ENCODE measurements at places on chromosomes 5 and 9.

DNA sequence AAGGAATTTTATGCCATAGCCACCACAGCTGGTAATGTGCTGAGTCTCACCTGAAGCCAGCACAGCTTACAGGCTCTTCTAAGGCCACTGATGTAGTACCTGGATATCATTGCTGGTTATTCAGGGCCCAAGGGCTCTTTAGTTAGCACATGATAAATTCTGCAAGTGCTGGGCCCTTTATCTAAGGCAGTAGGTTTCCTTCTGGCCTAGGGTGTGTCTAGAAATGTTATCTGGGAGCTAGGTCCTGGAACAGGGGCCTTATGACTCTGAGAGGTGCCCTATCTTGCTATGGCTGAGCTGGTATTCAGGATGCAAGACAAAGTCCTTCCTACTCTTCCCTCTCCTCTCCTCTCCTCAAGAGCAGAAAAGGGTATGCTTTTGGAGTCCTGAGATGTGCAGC lies 1424.5 kb upstream of the NUDT12 start:
- no peaks in the 10 kb centered on the region for H3K4me1 ChIP-seq
- no peaks in the 10 kb centered on the region for H3K36me3 ChIP-seq
- no peak overlapping the region for H3K27ac ChIP-seq
- H3K4me3 ChIP-seq = no peak overlapping the region
- no peak for DNase-seq

GRCh38 chr9:100911273-100911672 lies 117.3 kb upstream of the PLPPR1 start:
- peaks cover 5% of the 10 kb centered on the region for H3K4me1 ChIP-seq
- H3K4me3 ChIP-seq = no peak overlapping the region
- H3K27ac ChIP-seq = no peak overlapping the region
- H3K36me3 ChIP-seq = no peaks in the 10 kb centered on the region
- DNase-seq = no peak

GRCh38 chr5:158039911-158040347 lies 181.0 kb upstream of the CLINT1 start:
- no peaks in the 10 kb centered on the region for H3K4me1 ChIP-seq
- peaks cover 4% of the 10 kb centered on the region for H3K36me3 ChIP-seq
- DNase-seq = no peak
- peaks cover 6% of the 10 kb centered on the region for H3K27me3 ChIP-seq
- no peak overlapping the region for H3K27ac ChIP-seq

DNA sequence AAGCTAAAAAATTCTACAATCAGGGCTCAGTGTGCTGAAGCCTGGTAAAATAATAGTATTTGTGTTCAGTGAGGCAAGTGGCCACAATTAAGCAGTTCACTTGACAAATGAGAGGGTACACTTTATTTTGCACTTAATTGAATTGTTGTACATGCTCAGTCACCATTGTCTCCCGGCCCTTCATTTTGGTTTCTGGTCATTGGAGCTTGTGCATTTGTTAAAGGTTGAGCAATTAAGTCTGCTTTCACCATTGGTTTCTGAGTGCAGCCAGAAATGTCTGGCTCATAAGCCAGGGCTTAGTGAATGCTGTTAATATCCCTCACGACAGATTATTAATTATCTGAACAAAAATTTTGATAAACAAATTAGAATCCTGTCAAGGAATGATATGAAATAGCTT lies 89.6 kb downstream of the PRDM6 start:
- H3K27me3 ChIP-seq = no peaks in the 10 kb centered on the region
- H3K27ac ChIP-seq = no peak overlapping the region
- H3K4me1 ChIP-seq = peaks cover 4% of the 10 kb centered on the region
- H3K36me3 ChIP-seq = no peaks in the 10 kb centered on the region
- DNase-seq = no peak
- H3K4me3 ChIP-seq = no peak overlapping the region

DNA sequence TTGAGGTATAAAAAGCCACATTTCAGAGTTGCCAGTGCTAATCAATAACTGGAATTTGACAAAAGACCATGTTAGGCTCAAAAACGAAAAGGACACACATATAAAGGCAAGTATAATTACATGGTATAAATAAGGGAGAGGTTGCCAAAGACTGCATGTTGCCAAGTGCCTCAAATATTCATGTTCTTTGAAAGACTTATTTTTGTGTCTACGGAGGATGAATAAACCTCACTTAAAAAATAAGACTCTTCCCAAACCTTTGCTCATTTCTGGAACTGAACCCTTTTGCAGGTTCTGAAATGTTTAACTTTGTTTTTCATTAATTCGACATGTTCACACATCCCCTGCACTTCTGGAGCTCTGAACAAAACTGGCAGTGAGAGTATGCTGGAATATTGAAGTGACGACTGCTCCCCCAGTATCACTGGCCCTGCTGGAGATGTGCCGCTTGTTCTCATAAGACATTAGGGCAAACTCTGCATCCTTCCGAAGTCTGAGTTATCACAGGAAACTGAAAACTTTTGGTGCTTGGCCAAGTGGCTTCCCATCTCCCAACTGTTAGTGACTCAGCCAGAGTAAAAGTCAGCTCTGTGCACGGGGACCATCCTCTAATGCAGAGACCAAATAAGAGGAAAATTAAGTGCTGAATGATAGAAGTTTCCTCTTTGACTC lies 336.8 kb downstream of the GLIS3 start:
- no peaks in the 10 kb centered on the region for H3K4me1 ChIP-seq
- no peak overlapping the region for H3K27ac ChIP-seq
- no peak for DNase-seq
- no peaks in the 10 kb centered on the region for H3K36me3 ChIP-seq
- H3K27me3 ChIP-seq = no peaks in the 10 kb centered on the region

DNA sequence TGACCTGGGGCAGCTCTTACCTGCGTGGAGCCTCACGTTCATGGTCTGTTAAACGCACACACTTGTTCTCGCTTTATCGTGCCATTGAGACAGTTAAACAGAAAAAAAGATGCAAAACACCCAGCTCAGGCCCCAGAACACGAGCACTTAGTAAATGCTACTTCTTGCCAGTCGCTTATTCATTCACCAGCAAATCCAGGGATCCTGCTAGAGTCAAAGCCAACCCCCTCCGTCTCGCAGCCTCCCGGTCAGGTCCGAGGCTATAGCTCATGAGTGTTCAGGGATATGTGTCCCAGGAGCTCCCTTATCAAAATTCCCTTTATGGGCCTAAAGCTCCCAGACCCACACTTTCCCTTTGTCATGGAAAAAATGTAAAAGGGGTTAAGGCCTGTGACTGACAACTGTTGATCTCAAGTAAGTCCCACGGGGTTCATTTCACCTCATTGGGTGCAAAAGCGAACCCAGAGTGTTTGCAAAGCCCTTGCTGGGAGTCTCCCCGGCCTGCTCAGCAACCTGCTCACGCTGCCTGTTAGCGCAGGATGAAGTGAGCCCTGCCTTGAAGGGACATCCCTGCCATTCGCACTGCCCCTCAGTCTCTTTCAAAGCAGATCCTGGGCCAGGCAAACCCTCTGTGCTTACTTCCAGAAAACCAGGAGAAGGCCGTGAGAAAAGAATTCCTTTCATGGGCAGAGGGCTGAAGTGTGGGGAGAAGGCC lies 40.7 kb downstream of the HRH2 start:
- peaks cover 12% of the 10 kb centered on the region for H3K4me1 ChIP-seq
- H3K4me3 ChIP-seq = no peak overlapping the region
- H3K27ac ChIP-seq = no peak overlapping the region
- H3K36me3 ChIP-seq = no peaks in the 10 kb centered on the region
- DNase-seq = no peak

- no peaks in the 10 kb centered on the region for H3K36me3 ChIP-seq
- H3K27me3 ChIP-seq = peaks cover 3% of the 10 kb centered on the region
- peaks cover 7% of the 10 kb centered on the region for H3K4me1 ChIP-seq
These were observed 1.2 kb upstream of the RLN2 start for GRCh38 chr9:5305741-5306140.

DNA sequence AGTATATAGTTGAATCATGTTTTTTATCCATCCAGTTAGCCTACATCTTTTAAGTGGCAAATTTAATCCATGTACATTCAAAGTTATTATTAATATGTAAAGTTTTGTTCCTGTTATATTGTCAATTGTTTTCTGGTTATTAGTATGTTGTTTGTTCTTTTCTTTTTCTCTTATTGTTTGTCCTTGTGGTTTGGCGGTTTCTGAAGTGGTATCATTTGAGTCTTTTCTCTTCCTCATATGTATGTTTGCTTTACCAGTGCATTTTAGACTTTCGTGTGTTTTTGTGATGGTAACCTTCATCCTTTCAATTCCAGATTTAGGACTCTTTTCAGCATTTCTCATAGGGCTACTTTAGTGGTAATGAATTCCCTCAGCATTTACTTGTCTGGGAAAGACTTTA lies 130.4 kb upstream of the RFX3 start:
- no peak overlapping the region for H3K27ac ChIP-seq
- H3K4me3 ChIP-seq = no peak overlapping the region
- H3K27me3 ChIP-seq = peaks cover 4% of the 10 kb centered on the region
- no peaks in the 10 kb centered on the region for H3K4me1 ChIP-seq
- H3K36me3 ChIP-seq = no peaks in the 10 kb centered on the region

GRCh38 chr5:14039576-14039975 lies 95.1 kb upstream of the DNAH5 start:
- H3K4me1 ChIP-seq = peaks cover 46% of the 10 kb centered on the region
- H3K27ac ChIP-seq = no peak overlapping the region

- H3K4me3 ChIP-seq = no peak overlapping the region
- H3K4me1 ChIP-seq = no peaks in the 10 kb centered on the region
- DNase-seq = no peak
- no peaks in the 10 kb centered on the region for H3K27me3 ChIP-seq
- peaks cover under 1% of the 10 kb centered on the region for H3K36me3 ChIP-seq
- no peak overlapping the region for H3K27ac ChIP-seq
These were observed 21.8 kb downstream of the BTNL8 start for GRCh38 chr5:180920710-180921109.

DNA sequence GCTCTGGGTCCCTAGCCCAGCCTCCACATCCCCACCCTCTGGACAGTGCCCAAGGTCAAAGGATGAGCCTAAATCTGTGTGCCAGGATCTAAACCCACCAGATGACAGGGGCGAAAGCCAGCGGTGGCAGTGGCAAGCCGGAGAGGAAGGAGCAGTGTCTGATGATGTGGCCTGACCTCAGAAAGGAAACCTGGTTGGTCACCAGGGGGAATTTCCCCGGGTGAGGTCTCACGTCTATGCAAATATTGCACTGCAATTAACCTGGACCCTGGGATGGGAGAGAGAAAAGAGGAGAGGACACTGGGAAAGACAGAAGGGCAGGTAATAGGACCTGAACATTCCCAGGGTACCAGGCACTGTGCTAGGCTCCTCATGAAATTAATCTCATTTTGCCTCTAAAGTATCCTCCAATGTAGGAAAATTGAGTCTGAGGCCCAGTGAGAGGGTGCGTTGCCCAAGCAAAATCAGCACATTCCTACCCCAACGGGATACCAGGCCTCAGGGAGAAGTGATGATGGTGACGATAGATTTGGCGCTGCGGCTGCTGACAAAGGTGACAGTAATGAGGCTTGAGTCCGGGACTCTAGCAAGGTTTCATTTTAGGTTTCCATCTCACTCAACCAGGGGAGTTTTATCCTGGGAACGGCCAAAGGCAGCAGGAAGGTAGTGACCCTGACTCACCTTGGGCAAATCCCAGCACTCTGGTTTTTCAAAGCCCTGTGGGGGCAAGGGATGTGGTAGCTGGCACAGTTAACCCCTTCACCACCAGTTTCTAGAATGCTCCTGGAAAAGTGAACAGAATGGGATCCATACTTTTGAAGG lies 13.4 kb upstream of the TNIP1 start:
- H3K36me3 ChIP-seq = peaks cover 5% of the 10 kb centered on the region
- H3K4me1 ChIP-seq = peaks cover 64% of the 10 kb centered on the region
- H3K4me3 ChIP-seq = no peak overlapping the region
- peaks cover 24% of the 10 kb centered on the region for H3K27me3 ChIP-seq
- peak overlapping the region; percentile 93 for H3K27ac ChIP-seq

DNA sequence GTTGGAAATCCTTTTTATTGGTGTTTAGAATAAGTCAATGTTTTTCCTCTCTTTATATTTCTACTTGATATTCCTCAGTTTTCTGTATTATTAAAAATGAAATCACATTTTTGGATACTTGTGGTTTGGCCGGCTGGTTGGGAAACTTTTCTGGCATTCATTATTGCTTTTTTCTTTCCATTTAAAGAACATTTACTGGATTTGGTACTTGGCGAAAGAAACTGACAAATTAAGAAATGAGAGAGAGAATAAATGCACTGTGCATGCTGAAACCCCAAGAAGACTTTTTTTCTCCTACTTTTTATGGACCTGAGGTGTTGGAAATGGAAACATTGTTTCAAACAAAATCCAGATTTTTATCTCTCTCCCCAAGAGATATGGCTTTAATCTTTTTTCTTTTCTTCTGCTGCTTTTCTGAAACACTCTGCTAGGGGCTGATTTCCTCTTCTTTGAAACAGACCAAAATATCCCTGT lies 128.4 kb downstream of the SNX18 start:
- no peak overlapping the region for H3K27ac ChIP-seq
- DNase-seq = no peak
- H3K27me3 ChIP-seq = peaks cover 12% of the 10 kb centered on the region
- H3K36me3 ChIP-seq = no peaks in the 10 kb centered on the region
- no peak overlapping the region for H3K4me3 ChIP-seq
- peaks cover 29% of the 10 kb centered on the region for H3K4me1 ChIP-seq

DNA sequence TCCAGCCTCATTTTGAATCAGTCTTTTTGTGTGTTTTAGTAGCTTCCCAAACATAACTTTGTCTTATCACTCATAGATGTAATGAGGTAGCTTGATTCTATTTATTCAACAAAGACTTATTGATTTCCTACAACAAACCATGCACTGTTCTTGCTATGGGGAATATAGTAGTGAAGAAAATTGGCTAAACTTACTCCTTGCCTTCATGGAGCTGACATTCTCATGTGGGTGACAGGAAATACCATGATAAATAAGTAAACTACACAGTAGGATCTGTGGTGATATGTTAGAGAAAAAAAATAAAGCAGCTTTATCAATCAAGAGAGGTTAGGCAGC lies 255.7 kb upstream of the TNC start:
- no peak overlapping the region for H3K4me3 ChIP-seq
- no peak overlapping the region for H3K27ac ChIP-seq
- no peak for DNase-seq
- H3K4me1 ChIP-seq = no peaks in the 10 kb centered on the region
- no peaks in the 10 kb centered on the region for H3K27me3 ChIP-seq
- no peaks in the 10 kb centered on the region for H3K36me3 ChIP-seq
